ENCODE measurements at places on chromosomes 6 and 20. TPM values are rescaled to one million over a fixed set of nuclear protein-coding genes. Genes with fewer than 3 reads are reported as not detected.

DNA sequence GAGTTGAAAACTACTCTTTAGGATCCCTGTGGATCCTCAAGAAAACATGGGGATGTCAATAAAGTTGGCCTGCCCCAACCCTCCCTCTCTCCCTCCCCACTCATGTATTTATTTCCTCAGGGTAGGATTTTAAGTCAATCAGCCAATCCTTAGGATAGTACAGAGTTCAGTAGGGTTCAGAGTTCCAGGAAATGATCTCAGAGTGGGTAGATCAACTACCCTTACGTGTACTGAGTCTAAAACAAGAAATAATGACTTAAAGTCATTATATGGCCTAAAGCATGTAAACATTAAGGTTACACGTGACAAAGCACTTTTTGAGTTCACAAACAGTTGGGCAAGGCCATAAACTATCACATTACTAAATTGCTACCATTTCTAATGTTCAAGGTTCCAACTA, 47.2 kb upstream of the REV3L start:
- no peak for DNase-seq

GRCh38 chr6:401239-401993, 9.9 kb downstream of the IRF4 start:
- DNase-seq, result no peak

GRCh38 chr6:169591616-169592015, 110.2 kb downstream of the WDR27 start:
- DNase-seq, result no peak

GRCh38 chr20:63836458-63837344, 5.6 kb upstream of the ZBTB46 start:
- DNase-seq, result no peak

- no peak for DNase-seq
Observed at GRCh38 chr20:22302039-22302438, 282.3 kb downstream of the FOXA2 start.

GRCh38 chr20:2304180-2304579, 8.4 kb downstream of the TGM3 start:
- DNase-seq, result no peak

GRCh38 chr6:135087803-135088202, 33.2 kb upstream of the HBS1L start:
- no peak for DNase-seq

DNA sequence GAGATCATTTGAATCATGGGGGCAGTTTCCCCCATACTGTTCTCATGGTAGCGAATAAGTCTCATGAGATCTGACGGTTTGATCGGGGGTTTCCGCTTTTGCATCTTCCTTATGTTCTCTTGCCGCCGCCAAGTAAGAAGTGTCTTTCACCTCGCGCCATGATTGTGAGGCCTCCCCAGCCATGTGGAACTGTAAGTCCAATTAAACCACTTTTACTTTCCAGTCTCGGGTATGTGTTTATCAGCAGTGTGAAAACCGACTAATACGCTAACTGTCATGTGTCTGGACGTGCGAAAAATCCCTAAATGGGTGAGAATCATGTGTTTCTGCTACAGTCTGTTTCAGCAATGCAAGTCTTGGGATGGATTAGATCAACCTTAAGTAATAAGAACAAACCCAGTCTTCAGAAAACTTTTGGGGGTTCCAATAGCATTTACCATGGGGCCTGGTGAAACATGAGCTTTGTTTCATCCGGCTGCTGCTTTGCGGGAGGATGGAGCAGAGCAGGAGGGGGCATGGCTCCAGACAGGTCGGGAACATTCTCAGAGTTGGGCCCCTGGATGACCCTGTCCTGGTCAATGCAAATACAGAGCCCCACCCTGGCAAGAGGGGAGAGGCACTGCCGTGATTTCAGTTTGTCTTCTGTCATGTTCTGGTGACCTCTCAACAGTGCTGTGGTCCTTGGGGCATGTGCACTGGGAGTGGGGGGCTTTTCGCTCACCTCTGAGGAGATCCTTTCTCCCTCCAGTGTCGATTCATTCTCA, 41.5 kb downstream of the CTCFL start:
- no peak for DNase-seq

DNA sequence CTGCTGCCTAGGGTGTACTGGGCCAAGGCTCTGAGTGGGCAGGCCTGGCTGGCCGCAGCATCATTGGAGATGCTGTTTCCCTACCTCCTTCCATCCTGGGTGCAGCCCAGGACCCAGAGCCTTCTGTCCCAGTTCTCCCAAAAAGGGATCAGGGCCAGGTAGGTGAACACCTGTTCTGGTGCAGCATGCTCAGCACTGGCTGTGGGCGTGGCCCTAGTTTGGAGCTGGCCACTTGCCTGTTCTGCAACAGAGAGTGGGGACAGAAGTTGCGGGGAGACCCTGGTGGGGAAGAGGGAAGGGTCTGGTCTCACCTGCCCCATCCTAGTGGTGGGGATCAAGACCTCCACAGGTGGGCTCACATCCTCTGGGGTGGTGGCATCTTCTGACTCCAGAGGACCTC, 1.4 kb upstream of the ARMC12 start:
- DNase-seq, result no peak

GRCh38 chr6:24402697-24403500, at the start of gene MRS2:
MRS2 (plus strand) TSS chr6:24402936; CDS start chr6:24403047, 111 bp downstream.
- DNase-seq, result no peak

- no peak for DNase-seq
Observed at GRCh38 chr20:50012282-50013263, 29.8 kb downstream of the SNAI1 start.

- DNase-seq, result peak; percentile 68
Observed at GRCh38 chr6:87697581-87698546, 4.2 kb downstream of the AKIRIN2 start.

DNA sequence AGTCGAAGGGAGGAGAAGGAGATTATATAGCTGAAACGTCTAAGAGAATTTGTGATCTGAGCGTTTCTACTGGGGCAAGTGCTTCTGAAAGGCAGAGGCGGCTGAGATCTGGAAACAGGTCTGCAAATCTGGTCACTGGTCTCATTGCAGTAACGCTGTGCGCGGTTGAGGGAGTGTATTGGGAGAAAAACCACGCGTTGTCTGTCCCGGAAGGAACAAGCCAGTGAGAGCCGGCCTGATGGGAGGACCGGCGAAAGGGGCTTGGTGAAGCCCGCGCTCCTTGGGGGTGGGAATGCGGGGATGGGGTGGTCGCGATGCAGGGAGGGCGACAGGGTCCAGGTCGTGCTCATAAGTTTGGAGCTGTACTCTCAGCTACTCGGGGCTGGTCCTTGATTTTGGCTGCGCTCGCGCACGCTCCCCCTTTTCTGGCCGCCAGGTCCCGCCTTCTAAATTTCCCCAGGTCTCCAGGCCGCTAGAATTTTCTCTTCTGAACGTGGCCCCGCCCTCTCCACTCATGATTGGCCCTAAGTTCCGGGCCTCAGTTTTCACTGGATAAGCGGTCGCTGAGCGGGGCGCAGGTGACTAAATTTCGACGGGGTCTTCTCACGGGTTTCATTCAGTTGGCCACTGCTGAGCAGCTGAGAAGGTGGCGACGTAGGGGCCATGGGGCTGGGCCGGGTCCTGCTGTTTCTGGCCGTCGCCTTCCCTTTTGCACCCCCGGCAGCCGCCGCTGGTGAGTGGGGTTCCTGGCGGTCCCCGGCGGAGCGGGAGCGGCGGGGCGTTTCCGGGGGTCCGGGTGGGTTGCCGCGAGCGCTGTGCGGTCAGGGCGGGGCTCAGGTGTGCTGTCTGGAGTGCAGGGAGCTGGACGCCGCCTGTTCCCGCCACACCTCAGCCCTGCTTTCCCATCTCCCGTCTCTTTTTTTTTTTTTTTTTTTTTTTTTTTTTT, at the start of gene MICB:
MICB (plus strand) TSS at position 615 of the 946 bp plus-strand sequence; CDS start at position 664, 49 bp downstream.
- DNase-seq, result no peak

- no peak for DNase-seq
Observed at GRCh38 chr20:669573-669972, 6.0 kb downstream of the SCRT2 start.

Gene LPIN3
- 4.1 TPM for total RNA-seq

Measured in glomerular endothelial cell (primary cell).